ENCODE measurements at places on chromosomes 6 and 20. TPM values are rescaled to one million over a fixed set of nuclear protein-coding genes. Genes with fewer than 3 reads are reported as not detected.

- no peaks in the 10 kb centered on the region for H3K27me3 ChIP-seq
- no peak overlapping the region for H3K4me3 ChIP-seq
- no peak for DNase-seq
- H3K4me1 ChIP-seq, result no peaks in the 10 kb centered on the region
Measured at GRCh38 chr6:69044534-69044933, 409.5 kb downstream of the ADGRB3 start.

- peaks cover 11% of the 10 kb centered on the region for H3K36me3 ChIP-seq
- DNase-seq, result no peak
- no peak overlapping the region for H3K27ac ChIP-seq
- H3K27me3 ChIP-seq, result peaks cover 2% of the 10 kb centered on the region
Measured at GRCh38 chr6:137395316-137395715, 98.9 kb downstream of the OLIG3 start.

Gene OTOR
- total RNA-seq, result not detected

Gene OPN5
- not detected for total RNA-seq

Gene SLC22A7
- not detected for total RNA-seq

All from activated CD8-positive, alpha-beta T cell treated with anti-CD3 and anti-CD28 coated beads, Interleukin-2, amount 10 ng/mL, durations not matched to agents 7 days and 5 days (primary cell).